ENCODE measurements at places on chromosomes 4 and X.
A peak's percentile ranks its signal among the peaks of the same experiment; 100 is the strongest.

GRCh38 chr4:112225157-112225556 lies 6.4 kb upstream of the AP1AR start:
- no peak for ATAC-seq

DNA sequence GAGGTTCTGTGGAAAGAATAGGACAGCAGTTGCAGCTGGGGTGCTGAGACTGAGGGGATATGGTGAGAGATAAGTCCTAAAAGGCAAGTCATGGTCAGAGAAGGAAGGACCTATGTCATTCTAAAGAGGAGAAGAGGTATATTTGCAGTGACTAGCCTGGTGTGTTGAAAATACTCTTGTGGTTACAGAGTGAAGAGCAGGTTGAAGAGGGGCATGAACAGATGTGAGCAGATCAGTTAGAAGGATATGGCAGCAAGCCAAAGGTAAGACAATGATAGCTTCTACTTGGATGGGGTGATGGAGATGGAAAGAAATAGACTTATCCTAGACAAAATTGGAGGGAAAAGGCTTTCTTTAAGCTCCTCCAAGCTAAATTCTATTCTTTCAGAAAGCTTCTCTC lies 469.8 kb upstream of the CPEB2 start:
- ATAC-seq = no peak

GRCh38 chr4:52071791-52072546 lies 20.9 kb downstream of the SPATA18 start:
- ATAC-seq = no peak

DNA sequence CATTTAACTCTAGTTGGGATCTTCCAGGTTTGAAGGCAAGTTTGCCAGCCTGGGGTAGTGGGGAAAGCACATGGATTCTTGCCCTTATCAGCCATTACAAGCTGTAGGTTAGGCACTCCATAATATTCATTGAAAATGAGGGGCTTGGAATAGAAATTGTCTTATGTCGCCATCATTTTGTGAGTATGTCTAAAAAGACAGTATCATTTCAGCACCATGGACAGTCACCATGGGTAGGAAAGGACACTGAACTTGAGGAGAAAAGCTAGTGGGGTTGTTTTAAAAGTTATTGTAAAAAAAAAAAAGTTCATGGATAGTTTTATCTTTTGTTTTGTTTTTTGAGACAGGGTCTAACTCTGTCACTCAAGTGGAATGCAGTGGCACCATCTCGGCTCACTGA lies 356.1 kb downstream of the HNRNPD start:
- ATAC-seq = no peak

- ATAC-seq = no peak
Observed at GRCh38 chr4:69831646-69832325, 28.2 kb downstream of the SULT1E1 start.

- no peak for ATAC-seq
Observed at GRCh38 chr4:153934688-153935017, 145.8 kb upstream of the SFRP2 start.

DNA sequence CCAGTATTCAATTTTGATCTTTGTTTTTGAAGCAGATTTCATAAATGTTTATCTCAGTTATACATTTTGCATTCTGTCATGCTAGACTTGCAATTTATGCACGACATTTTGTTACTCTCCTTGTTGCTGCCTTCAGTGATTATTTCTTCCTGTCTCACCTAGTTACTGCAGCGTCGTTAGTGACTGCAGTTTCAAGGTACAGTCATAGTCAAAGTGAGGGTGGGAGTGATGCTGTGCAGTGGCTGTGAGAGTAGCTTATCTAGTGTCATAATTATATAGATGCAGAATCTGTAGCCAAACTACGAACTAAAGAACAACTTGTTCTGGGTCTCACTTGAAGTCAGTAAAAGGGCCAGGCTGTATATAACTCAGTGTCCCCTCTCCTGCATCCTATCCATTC lies 69.8 kb downstream of the GPR101 start:
- no peak for ATAC-seq

DNA sequence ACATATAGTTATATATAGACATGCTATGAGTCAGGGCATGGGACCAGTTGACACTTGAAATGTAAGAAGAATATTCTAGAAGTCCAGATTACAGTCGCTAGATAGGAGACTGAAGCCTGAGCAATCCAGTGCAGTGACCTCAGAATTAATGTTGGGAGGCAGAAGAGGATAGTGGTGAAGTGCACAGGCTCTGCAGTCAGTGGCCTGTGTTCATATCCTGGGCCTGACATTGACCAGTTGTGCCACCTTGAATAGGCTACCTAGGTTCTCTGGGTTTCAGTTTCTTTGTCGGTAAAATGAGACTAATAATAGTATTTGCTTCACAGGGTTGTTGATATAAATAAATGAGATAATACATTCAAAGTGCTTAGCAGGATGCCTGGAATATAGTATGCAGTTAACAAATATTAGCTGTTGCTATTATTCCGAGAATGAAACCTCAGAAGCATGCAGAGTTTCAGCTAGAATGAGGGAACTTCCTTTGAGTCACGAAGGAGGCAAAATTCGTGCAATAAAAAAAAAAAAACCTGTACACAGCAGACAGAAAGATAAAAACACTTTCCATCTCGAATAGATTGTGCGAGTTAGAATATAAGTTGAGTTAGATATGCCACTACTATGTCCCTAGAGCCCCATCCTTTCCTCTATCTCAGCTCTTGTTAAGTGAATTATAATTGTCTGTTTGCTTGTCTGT lies 4.0 kb upstream of the SH2D1A start:
- ATAC-seq = no peak

DNA sequence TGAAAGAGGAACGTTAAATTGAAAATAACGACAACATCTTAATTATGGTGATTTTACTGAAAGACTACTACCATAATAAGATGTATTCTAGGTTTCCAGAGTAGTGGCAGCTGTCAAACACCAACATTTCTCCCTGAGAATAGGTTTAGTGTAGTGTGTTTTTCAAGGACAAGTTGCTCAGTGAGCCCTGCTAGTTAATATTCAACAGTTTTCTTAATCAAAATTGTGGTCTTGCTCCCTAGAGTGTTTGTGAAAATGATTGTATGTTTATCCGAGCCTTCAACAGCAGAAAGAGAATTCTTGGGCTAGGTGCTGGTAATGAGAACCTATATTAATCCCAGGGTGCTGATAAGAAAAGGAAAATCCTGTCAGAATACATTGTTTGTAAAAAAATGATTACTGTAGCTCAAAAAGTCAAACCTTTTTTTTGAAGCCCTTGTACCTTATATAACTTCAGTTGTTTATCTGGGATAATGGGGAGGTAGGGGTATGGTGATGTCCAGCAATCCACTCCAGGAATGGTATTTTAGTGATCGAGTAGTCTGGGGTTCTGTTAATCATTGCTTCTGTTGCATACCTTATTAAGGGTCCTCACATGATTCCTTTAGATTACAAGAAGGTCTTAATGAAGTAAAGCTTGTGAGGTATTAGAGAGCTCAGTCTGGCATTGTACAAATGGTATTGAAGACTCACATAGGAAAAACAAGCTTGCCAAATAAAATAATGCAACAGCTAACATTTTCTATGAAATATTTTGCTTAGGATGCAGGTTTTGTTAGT lies 110.7 kb downstream of the CCSER1 start:
- no peak for ATAC-seq

DNA sequence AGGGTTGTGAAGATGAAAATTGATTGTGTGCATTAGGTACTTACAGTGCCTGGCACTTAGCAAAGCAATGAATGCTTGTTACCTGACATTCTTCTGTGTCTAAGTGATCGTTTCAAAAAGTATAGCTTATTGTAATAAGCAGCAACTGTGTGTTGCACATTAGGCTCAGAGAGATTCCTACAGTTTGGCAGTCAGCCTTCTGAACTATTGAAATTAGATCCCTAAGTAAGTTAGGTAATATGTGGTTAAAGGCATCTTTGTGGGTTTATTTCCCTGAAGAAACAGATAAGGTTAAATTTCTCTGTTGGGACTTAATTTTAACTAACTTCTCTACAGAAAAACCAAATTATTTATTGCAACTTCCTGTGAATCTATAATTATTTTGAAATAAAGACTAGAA lies 93.4 kb downstream of the REPS2 start:
- no peak for ATAC-seq

GRCh38 chrX:19245711-19246269 lies 97.9 kb upstream of the PDHA1 start:
- ATAC-seq = no peak

- ATAC-seq = no peak
Observed at GRCh38 chr4:110020139-110020538, 107.5 kb downstream of the EGF start.

DNA sequence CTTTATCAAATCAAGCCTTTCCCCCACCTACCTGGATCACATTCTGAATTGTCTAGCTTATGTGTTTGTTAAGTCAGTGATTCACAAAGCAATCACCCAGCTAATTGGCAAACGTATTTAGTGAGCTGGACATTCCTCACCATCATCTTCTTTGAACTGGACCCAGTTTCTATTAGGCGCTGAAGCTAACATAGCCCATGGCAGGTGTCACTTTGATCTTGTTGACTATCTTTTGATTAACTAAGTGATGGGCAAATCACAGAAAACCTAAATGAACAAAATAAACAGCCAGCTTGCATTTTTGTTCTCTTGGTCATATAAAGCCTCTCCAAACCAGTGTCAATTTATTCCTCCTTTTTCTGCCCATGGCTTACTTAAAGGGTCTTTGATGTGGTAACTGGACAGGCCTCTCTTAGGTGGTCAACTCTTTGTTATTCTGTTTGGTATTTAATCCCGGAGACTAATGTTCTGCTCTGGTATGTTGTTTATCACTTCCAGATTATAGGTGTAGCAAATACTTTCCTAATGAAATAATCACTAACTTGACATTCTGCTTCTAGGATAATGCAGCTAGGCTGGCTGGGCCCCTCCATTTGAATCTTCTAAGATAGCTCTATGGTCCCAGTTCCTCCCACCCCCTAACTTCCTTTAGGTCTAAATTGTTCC lies 105.3 kb upstream of the SMIM10 start:
- no peak for ATAC-seq

DNA sequence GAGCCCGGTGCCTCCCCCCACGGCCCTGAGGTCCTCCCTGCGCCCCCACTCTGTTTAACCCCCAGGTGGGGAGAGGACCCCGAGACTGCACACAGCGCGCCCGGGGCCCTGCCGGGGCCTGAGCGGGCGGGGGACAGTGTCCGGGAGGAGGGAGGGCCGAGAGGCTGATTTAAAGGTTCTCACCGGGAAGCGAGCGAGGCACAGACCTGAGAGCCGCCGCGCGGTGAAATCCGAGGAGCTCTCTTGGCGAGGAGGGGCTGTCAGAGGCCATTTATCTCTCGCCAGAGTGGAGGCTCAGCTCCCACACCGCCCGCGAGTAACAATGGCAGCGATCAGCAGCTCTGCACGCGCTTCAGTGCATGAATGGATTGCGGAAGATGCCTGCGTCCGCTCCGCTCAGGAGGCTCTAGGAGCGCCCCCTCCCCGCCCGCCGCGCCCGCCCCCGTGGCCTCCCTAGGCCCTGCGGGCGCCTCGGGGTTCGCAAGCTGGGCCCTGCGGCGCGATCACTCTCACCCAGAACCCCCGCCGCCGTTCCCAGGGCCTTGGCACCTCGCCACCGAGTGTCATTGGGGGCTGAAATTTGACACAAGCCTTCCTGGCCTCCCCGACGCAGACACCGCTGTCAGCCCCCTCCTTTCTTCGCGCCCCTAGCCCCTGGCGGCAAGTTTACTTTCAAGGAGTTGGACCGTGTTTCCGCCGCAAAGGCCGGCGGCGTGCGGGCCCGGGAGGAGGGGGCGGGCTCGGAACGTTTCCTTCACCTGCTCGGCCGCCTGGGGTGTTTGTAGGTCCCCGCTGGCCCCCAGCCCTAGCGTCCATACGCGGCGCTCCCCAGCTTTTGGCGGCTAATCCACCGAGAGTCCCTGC lies 48.7 kb upstream of the BCOR start:
- peak; percentile 83 for ATAC-seq

DNA sequence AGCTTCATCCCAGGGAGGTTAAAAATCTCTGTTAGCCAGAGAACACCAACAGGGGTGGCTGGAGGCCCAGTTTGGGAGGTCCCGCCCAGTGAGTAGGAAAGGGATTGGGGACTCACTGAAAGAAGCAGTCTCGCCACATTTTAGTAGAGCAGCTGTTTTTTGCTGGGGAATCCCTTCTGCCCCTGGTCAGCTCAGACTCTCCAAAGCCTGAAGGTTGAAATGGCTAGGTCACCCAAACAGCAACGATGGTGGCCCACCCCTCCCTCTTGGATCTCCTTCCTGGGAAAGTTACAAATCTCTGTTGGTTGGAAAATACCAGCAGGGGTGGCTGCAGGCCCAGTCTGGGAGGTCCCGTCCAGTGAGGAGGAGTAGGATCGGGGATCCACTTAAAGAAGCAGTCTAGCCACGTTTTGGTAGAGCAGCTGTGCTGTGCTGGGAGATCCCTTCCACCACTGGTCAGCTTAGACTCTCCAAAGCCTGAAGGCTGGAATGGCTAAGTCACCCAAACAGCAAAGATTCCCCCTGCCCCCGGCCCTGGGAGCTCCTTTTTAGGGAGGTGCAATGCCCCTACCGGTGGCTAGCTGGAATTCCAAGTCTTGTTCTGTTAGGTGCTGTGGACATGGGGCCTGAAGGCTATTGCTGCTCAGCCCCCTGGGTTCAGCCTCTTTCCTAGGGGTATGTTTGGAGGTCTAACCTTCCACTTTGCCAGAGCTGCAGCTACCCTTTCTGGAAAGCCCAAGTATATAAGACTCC lies 40.0 kb upstream of the TEX13A start:
- ATAC-seq = no peak

- no peak for ATAC-seq
Observed at GRCh38 chrX:76555816-76556215, 128.3 kb downstream of the MAGEE1 start.

GRCh38 chr4:150012851-150013360 lies 65.3 kb upstream of the DCLK2 start:
- no peak for ATAC-seq

DNA sequence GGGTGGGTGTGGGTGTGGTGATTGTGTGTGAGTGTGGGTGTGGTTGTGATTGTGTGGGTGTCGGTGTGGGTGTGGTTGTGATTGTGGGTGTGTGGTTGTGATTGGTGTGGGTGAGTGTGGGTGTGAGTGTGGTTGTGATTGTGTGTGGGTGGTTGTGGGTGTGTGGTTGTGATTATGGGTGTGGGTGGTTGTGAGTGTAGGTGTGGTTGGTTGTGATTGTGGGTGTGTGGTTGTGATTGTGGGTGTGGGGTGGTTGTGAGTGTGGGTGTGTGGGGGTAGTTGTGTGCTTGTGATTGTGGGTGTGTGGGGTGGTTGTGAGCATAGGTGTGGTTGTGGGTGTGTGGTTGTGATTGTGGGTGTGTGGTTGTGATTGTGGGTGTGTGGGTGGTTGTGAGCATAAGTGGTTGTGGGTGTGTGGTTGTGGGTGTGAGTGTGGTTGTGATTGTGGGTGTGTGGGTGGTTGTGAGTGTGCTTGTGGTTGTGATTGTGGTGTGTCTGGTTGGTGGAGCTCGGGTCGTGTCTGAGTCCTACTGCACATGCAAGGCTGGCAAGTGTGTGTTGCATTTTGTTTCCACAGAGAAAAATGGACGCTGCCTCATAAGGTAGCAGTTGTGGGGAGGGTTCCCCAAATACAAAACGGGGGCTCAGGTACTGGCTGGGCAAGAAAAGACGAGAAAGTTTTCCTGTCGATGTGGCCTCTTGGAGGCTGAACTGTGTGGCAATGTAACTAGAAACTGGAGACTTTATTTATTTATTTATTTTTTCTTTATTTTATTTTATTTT lies 116.7 kb downstream of the UBE2K start:
- no peak for ATAC-seq

GRCh38 chr4:18247189-18247588 lies 225.6 kb upstream of the LCORL start:
- no peak for ATAC-seq

GRCh38 chrX:110097920-110098319 lies 95.0 kb downstream of the TMEM164 start:
- ATAC-seq = no peak

- no peak for ATAC-seq
Observed at GRCh38 chrX:123339221-123339905, 155.3 kb downstream of the GRIA3 start.
